Skin of body (tissue), 3 donors: ENCODE measurements at places on chromosomes 1 and 21. TPM values are rescaled to one million over a fixed set of nuclear protein-coding genes. Genes with fewer than 3 reads are reported as not detected.

- DNase-seq: no peak
These were observed 1.0 kb downstream of the ALDH4A1 start for GRCh38 chr1:18901147-18901951.

DNA sequence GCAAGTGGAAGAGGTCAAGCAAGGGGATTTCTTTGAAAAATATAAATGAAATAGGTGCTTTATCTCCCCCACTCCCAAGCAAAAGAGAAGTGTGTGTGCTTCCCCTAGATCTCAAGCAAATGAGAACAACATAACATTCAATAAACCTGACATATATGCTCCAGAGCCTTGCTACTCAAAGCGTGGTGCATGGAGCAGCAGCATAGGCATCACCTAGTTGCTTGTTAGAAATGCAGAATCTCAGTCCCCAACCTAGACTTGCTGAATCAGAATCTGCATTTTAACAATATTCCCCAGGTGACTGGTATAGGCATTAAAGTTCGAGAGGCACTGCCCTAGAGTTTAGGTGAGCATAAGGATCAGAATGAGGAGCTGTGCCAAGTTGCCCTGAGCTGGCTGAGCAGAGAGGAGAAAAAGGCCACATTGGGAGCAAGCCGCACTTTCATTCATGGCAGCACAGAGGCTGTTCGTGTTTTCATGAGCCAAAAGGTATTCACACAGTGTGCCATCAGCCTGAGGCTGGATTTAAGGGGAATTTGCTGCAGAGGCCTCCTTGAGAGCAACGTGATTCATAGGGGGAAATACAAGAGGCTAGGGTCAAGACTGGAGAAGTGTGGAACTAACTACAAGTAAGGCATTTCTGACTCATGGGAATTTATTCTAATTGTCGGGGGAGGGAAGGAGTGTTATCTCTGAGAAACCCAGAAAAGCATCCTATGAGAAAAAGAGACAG lies 14.3 kb upstream of the LPAR3 start:
- no peak for DNase-seq

DNA sequence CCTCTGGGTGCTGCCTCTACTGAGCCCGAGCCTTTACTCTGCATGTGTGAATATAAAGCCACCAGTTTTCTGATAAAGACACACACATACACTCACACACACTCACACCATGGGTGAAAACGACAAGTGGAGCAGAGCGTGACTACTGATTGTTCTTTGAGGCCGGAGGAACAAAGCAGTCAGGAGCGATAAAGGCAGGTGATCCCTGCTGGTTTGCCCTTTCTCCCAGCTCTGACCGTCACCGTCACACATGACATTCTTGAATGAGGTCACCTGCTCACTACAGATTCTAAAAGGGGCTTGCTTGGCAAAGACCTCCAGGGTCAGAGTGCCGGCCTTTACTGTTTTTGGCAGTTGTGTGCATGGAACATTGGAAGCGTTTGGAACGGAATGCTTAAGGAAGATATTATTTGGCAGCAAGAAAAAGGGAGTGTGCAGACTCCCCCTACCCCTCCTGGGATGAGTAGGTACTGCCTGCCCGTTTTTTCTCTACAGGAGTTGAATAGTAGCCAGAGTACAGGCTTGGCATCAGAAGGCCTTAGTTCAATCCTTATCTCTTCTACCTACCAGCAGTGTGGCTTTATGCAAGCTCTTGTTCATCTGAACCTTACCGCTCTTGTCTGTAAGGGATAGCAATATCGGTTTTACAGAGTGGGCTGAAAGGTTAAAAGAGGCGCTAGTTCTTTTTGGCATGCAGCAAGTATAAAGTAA lies 79.7 kb downstream of the PBX1 start:
- DNase-seq: no peak

The FAM72D gene
- total RNA-seq: 0.99 TPM
